CD4-positive, CD25-positive, alpha-beta regulatory T cell (primary cell): ENCODE measurements at places on chromosomes 4 and X. TPM values are rescaled to one million over a fixed set of nuclear protein-coding genes. Genes with fewer than 3 reads are reported as not detected.

Gene DMRTC1B
- 1.3 TPM for total RNA-seq

Gene IGSF1
- total RNA-seq: not detected

Gene MAGEC3
- not detected for total RNA-seq

Gene IBSP
- total RNA-seq: not detected
